Hepatocyte (in vitro differentiated cells): ENCODE measurements at places on chromosomes 3 and 15.

GRCh38 chr3:64021922-64022321 lies 1.4 kb downstream of the PSMD6 start:
- DNase-seq: no peak
- H3K36me3 ChIP-seq: peaks cover 10% of the 10 kb centered on the region
- H3K4me1 ChIP-seq: peaks cover 12% of the 10 kb centered on the region
- peak overlapping the region; percentile 99 for H3K4me3 ChIP-seq

DNA sequence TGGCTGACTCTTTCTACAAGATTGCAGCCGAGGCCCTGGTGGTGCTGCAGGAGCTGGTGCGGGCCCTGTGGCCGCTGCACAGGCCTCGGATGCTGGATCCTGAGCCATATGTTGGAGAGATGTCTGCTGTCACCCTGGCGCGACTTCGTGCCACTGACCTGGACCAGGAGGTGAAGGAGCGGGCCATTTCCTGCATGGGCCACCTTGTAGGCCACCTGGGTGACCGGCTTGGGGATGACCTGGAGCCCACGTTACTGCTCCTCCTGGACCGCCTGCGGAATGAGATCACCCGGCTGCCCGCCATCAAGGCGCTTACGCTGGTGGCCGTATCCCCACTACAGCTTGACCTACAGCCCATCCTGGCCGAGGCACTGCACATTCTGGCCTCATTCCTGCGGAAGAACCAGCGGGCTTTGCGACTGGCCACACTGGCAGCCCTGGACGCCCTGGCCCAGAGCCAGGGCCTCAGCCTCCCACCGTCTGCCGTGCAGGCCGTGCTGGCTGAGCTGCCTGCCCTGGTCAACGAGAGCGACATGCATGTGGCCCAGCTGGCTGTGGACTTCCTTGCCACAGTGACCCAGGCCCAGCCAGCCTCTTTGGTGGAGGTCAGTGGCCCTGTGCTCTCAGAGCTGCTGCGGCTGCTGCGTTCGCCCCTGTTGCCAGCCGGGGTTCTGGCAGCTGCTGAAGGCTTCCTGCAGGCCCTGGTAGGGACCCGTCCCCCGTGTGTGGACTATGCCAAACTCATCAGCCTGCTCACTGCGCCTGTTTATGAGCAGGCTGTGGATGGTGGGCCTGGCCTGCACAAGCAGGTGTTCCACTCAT lies 20.3 kb downstream of the CAND2 start:
- no peak overlapping the region for H3K4me3 ChIP-seq
- H3K27me3 ChIP-seq: no peaks in the 10 kb centered on the region
- DNase-seq: no peak
- H3K4me1 ChIP-seq: no peaks in the 10 kb centered on the region
- H3K36me3 ChIP-seq: no peaks in the 10 kb centered on the region
- H3K27ac ChIP-seq: no peak overlapping the region

DNA sequence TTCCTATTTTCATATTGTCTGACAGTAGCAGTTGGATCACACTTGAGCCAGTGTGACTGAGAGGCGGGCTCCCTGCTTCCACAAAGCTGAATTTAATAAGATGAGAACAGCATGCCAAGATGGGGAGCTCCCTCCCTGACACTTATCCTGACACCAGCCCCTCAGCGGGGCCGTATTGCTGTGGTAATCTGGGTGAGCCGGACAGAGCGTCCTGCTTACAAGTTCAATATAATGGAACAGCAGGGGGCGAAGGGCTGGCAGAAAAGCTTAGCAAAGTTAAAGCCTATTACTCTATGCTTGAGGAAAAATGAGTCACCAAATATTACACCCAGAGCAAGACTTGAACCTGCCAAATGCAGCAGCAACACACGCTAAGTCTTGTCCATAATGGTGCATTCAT lies 163.8 kb upstream of the CMC1 start:
- H3K27me3 ChIP-seq: no peaks in the 10 kb centered on the region
- DNase-seq: no peak
- H3K4me3 ChIP-seq: no peak overlapping the region
- no peaks in the 10 kb centered on the region for H3K36me3 ChIP-seq

- H3K27ac ChIP-seq: no peak overlapping the region
- no peak overlapping the region for H3K4me3 ChIP-seq
- H3K27me3 ChIP-seq: no peaks in the 10 kb centered on the region
These were observed 100.6 kb downstream of the ZNF609 start for GRCh38 chr15:64560998-64561397.

GRCh38 chr3:64650715-64651114 lies 37.1 kb downstream of the ADAMTS9 start:
- no peaks in the 10 kb centered on the region for H3K36me3 ChIP-seq
- H3K27me3 ChIP-seq: no peaks in the 10 kb centered on the region
- peaks cover 6% of the 10 kb centered on the region for H3K4me1 ChIP-seq
- peak overlapping the region; percentile 62 for H3K27ac ChIP-seq
- no peak for DNase-seq
- H3K4me3 ChIP-seq: no peak overlapping the region

- no peak overlapping the region for H3K27ac ChIP-seq
- H3K4me3 ChIP-seq: no peak overlapping the region
- H3K27me3 ChIP-seq: no peaks in the 10 kb centered on the region
- DNase-seq: no peak
- no peaks in the 10 kb centered on the region for H3K4me1 ChIP-seq
These were observed 408.2 kb downstream of the LPP start for GRCh38 chr3:188562144-188562543.

GRCh38 chr3:124805671-124806070 lies 75.4 kb downstream of the UMPS start:
- no peak overlapping the region for H3K4me3 ChIP-seq
- no peaks in the 10 kb centered on the region for H3K27me3 ChIP-seq
- peaks cover 19% of the 10 kb centered on the region for H3K4me1 ChIP-seq
- DNase-seq: no peak

GRCh38 chr3:14262212-14262611 lies 83.6 kb downstream of the LSM3 start:
- H3K4me3 ChIP-seq: no peak overlapping the region
- no peak overlapping the region for H3K27ac ChIP-seq
- no peak for DNase-seq
- no peaks in the 10 kb centered on the region for H3K27me3 ChIP-seq
- H3K36me3 ChIP-seq: no peaks in the 10 kb centered on the region
- H3K4me1 ChIP-seq: peaks cover 18% of the 10 kb centered on the region
